Right lobe of liver (tissue), 6 donors: ENCODE measurements at places on chromosomes 3 and 15. TPM values are rescaled to one million over a fixed set of nuclear protein-coding genes. Genes with fewer than 3 reads are reported as not detected.

DNA sequence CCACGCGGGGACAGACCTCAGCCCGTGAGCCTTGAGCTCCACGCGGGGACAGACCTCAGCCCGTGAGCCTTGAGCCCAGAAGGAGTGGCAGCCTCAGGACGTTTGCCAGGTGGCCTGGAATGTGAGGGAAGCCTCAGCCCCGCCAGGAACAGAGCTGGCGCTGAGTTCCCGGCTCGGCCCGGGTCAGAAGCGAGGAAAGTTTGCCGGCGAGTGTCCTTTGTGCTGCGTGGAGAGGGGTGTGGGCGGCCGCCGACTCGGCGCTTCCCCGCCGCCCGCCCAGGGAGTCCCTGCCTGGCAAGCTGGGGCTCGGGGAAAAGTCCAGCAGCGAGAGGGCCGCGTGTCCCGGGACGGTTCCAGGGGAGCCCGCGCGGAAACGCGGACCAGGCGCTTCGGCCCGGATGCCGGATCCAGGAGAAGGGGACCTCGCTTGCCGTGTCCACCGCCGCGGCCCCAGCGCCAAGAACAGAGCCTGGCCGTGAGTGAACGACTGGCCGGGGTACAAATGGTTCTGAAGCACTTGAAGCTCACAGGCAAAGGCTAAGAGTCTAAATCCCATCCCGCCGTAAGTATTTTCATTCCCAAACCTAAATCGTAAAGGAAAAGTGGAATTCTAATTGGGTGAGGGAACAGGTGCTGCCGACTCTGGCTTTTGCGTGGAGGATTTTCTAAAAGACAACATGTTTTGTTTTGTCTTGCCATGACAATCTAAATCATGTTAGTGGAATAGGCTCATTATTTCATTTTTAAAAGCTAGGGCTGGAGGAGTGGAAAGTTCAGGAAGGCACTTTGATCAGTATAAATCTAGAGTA is 1.7 kb downstream of the LRRN1 start:
- no peak overlapping the region for H3K27ac ChIP-seq
- no peaks in the 10 kb centered on the region for H3K4me1 ChIP-seq
- peaks cover 6% of the 10 kb centered on the region for H3K27me3 ChIP-seq
- DNase-seq: peak; percentile 52
- peak overlapping the region; percentile 34 for H3K4me3 ChIP-seq

DNA sequence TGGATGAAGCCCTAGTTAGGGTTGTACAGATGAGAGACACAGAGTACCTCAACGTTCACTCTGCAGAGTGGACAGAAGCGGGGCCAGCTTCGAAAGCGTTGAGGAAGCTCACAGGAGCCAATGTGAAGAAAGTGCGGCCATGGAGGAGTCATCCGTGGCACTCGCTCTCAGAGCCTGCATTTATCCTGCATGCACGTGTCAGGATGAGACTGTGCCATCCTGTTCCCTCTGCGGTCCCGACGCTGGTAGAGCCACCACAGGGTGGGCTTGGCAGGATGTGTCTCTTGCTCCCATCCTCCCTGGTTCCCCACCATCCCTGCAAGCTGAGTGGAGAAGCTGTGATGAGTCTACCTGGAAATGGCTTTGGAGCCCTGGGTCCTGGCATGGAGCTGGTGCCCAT is 39.3 kb downstream of the KLHL25 start:
- H3K27ac ChIP-seq: no peak overlapping the region
- peak; percentile 17 for DNase-seq
- no peaks in the 10 kb centered on the region for H3K27me3 ChIP-seq
- no peaks in the 10 kb centered on the region for H3K36me3 ChIP-seq

- peaks cover 11% of the 10 kb centered on the region for H3K4me1 ChIP-seq
- H3K4me3 ChIP-seq: no peak overlapping the region
- DNase-seq: no peak
- H3K36me3 ChIP-seq: no peaks in the 10 kb centered on the region
These were observed 1233.1 kb upstream of the ALCAM start for GRCh38 chr3:104133630-104134029.

DNA sequence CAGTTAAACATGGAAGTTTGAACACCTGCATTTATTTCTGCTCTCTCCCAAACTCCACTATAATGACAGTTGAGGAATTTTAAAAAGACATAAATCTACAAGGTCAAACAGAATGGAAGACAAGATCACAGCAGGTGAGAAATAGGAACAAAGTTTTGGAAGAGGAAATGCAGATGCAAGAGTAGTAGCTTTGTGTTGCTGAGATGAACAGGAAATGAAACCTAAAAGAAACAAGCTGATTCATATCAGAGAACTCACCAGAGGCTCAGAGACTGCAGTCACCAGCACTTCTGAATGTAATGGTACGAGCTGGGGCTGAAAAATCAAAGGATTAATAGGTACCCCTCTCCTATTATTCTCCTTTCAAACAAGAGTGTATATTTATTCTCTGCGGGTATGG is 459.9 kb downstream of the RAP2B start:
- no peak overlapping the region for H3K27ac ChIP-seq
- no peak for DNase-seq
- no peaks in the 10 kb centered on the region for H3K36me3 ChIP-seq

DNA sequence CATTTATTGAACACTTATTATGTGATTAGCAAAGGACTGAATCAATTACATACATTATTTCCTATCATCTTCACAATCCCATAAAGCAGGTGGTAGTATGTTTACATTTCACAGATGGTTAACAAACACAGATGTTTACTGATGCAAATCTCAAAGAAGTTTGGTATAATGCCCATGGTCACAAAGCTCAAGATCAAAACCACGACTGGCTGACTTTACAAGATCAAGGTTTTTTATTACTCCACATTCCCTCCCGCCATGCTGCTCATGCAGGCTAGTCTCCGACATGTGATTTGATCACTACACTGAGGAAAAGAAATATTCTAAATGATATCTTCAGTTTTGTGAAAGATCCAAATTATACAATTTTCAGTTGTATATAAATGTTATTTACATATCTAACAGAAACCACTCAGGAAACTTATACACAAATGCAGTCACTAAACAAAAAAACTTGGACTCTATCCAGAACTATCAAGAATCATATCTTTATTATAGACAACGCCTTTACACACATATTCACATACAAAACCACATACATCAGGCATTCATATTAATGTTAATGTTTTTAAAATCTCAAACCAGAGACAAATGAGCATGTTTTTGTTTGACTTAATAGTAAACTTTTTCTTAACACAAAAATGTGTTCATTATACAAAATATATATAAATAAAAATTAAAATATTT is 235.5 kb downstream of the SCAPER start:
- no peak for DNase-seq
- H3K4me1 ChIP-seq: no peaks in the 10 kb centered on the region
- no peaks in the 10 kb centered on the region for H3K27me3 ChIP-seq
- H3K4me3 ChIP-seq: no peak overlapping the region
- no peak overlapping the region for H3K27ac ChIP-seq

Gene PLIN1
- 24.3 TPM for total RNA-seq

Gene MASP1
- 116 TPM for total RNA-seq
